Activated naive CD8-positive, alpha-beta T cell treated with anti-CD3 and anti-CD28 coated beads, Interleukin-2, amount 10 ng/mL, durations not matched to agents 7 days and 5 days (primary cell): ENCODE measurements at places on chromosomes 2 and 18. TPM values are rescaled to one million over a fixed set of nuclear protein-coding genes. Genes with fewer than 3 reads are reported as not detected.

DNA sequence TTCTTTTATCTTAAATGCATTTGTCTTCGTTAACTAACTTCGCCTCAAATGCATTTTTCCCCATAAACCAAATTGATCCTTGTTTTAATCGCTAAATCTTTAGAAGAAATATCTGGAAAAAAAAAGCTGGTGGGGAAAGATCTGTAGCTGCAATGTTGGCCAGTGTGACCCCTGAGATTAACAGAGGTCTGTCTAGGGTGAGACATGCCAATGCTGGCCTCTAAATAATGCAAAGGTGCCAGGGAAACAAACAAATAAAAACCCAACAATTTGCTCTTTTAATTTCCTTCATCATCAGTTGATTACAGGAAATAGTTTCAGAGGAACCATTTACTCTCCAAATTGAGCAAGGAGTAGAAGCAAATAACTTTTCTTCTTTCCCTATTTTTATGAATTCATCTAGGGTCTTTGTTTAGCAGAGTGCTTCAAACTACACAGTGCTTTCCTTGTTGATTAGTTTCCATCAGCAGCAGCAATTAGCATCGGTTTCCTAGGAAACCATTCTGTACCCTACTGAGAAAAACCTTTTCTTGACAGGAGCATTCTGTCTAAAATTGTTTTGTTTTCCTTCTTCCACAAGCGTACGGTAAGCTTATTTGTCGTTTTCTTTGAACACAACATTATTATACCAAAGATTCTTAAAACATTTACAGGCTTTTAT, 100.5 kb upstream of the UNC80 start:
- H3K4me3 ChIP-seq, result no peak overlapping the region
- DNase-seq, result no peak
- no peaks in the 10 kb centered on the region for H3K36me3 ChIP-seq
- H3K4me1 ChIP-seq, result no peaks in the 10 kb centered on the region
- peaks cover 5% of the 10 kb centered on the region for H3K27me3 ChIP-seq
- no peak overlapping the region for H3K27ac ChIP-seq

RAPH1 gene
- 0.58 TPM for total RNA-seq

DNA sequence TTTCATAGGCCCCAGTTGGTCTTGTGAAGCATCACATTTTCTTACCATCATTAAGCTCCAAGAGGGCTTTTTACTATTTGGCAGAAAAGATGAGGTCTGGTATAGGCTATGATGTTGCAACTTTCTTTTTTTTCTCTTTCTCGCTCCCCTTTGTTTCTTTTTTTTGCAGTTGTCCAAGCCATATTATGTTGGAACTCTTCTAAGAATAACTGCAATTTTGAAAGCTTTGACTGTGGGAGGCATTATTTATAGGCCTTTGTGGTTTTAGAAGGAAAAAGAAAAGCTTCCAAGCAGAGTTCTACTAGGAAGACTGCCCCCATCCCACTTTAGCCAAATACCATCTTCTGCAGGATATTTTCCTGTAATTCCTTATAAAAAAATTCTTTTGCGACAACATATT, 571.6 kb downstream of the ARHGAP15 start:
- no peak overlapping the region for H3K27ac ChIP-seq
- DNase-seq, result no peak
- H3K4me3 ChIP-seq, result no peak overlapping the region
- peaks cover 45% of the 10 kb centered on the region for H3K36me3 ChIP-seq

- H3K4me1 ChIP-seq, result peaks cover 10% of the 10 kb centered on the region
- H3K4me3 ChIP-seq, result no peak overlapping the region
- no peak overlapping the region for H3K27ac ChIP-seq
- H3K27me3 ChIP-seq, result peaks cover 39% of the 10 kb centered on the region
- no peaks in the 10 kb centered on the region for H3K36me3 ChIP-seq
Observed at GRCh38 chr2:203603456-203604389, 68.6 kb upstream of the RAPH1 start.
